ENCODE measurements at places on chromosomes 6 and 20.

DNA sequence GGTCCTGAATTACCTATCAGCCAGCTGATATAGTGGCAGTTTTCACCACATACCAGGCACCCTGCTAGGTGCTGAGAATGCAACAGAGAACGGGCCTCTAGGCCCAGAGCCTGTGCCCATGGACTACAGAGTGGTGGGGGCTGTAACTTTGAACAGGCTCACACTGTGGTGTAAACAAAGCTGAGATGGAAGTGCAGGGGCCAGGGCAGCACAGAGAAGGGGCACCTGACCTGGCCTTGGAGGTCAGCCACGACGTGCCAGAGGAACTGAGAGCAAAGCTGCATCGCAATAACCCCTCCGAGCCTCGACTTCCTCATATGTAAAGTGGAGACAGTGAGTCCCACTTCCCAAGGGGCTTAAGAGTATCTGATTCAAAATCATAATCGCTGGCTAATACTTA, 105.8 kb downstream of the MAFB start:
- DNase-seq, result no peak

DNA sequence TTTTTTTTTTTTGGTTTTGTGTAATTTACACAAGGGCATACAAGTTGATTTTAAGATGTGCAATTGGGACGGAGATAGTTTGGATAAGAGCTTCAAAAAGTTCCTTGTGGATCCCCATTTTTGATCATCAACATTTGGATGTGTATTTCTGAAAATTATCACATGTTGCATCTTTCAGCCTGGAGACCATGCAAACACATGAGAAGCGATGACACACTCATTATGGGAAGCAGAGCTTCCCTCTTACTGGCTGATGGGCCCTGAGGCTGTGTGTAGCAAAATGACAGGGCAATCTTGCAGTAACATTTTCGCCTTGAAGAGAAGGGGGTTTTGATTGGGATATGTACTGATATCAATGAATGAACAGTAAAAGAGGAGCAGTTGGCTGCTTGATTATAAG, 22.0 kb upstream of the RIPK1 start:
- DNase-seq, result no peak

DNA sequence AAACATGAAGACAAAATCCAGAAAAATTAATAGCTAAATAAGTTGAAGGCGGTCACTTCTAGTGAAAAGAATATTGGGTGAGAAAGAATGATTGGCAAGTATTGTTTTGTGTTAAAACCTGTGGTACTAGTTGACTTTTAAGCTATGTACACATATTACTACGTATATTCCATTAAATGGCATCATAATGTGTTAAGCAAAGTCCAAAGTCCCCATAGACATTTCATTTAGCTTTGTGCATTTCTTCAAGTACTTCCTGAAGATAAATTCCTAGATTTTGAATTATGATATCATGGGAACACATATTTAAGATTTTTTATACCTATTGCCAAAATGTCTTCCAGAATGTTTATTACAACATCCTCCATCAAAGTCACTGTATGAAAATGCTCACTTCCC, 272.7 kb upstream of the IRAK1BP1 start:
- no peak for DNase-seq

DNA sequence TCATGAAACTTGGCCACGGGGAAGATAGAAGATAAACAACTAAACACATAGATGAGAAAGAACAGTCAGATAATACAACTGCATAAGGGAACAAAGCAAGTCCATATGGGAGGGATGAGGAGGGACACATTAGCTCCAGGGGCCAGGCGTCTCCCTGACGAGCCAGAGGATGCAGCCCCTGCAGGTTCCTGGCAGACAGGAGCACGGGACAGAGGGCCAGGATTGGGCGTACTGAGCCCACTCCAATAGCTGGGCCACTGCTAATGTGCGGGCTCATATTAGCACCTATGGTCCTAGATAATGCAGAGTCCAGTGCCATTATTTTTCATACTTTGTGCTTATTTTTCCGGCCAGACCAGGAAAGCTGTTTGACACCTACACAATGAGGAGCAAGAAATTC, 182.9 kb downstream of the ANKRD60 start:
- no peak for DNase-seq

GRCh38 chr20:25087186-25087929, 5.4 kb upstream of the VSX1 start:
- no peak for DNase-seq

DNA sequence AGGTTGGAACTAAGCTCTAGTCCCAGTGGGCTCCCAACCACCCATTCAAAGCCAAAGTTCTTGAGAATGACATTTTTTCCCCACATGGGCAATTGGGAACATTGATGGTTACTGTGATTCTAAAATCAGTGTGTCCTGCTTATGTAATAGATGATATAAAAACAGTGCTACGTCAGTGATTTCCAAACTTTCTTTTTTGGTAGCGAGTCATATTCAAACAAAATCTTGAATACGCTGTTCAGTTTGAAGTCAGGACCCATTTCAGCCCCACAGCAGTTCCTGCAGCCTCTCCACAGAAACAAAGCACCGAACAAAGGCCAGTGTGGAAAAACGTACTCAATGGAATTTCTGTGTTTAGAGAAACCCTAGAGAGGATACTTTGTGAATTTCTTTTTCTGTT, 170.0 kb upstream of the OLIG3 start:
- no peak for DNase-seq

GRCh38 chr6:81774542-81774941, 22.1 kb upstream of the TENT5A start:
- DNase-seq, result no peak

DNA sequence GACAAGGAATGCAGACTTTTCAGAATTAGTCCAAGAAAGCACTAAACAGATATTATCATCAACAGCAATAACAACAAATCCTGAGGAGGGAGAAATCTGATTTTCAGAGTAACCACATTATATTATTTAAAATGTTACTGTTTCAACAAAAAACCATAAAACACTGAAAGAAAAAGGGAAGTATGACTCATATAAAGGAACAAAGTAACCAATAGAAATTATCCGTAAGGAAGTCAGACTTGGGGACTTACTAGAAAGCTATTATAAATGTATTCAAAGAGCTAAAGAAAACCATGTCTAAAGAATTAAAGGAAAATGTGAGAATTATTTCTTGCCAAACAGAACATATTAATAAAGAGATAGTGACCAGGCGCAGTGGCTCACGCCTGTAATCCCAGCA, 98.1 kb downstream of the MYLK4 start:
- DNase-seq, result no peak

DNA sequence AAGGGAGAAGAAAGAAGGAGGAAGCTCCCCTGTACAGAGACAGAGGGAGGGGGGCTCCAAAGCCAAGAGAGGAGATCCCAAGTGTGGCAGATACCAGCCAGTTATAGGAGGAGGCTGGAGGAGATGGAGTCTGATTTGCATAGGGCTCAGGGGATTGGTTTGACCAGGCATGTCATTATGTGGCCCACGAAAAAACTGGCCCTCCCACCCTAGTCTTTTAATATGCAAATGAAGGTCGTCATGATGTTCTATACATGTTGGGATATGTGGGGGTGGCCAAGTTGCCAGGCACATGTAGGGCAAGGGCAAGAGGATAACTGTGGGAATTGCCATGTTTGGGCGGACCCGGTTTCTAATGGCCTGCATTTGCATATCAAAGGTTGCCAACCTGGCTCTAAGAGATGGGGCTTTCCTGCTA, 17.6 kb upstream of the ZFP64 start:
- DNase-seq, result no peak

- DNase-seq, result no peak
These were observed 22.1 kb upstream of the SNTA1 start for GRCh38 chr20:33465481-33466302.

DNA sequence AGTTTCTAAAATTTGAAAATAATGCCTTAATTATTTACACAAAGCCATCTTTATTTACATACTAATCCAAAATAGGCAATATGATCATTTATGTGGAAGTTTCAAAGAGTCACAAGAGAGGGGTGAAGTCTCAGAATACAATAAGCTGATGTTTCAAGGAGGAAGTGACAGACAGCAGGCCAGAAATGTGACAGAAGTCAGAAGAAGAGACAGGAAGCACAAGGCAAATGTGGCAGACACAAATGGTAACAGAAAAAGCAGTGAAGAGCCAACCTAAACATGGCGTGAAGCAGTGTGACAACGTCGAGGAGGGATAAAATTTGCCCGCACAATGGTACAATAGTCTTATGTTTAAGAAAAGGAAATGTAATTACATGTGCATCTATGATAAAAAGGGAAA, 59.8 kb downstream of the SHPRH start:
- no peak for DNase-seq

- no peak for DNase-seq
These were observed at the start of gene SLC22A16 for GRCh38 chr6:110476046-110476849. TSS of gene SLC22A16 (minus strand) at chr6:110476613. CDS start at chr6:110476574, 39 bp downstream.

- DNase-seq, result peak; percentile 19
These were observed 707.0 kb downstream of the EPM2A start for GRCh38 chr6:145028144-145028818.

DNA sequence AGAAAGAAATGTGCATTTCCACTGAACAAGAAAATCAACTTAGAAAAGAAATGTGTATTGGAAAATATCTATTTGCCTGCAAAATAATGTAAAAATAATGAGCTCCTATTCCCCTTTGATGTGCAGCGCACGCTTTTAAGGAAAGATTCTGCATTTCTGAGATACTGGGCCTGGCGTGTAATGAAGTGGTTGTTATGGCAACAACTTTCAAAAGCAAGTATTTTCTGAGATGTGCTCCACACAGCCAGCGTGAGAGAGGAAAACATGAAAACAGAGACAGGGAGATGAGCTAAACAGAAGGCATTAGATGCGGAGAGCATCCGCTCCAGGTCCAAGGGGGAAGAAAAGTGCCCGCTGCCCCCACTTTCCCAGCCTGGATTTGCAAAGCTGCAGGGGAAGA, 39.1 kb upstream of the GTSF1L start:
- DNase-seq, result no peak

- no peak for DNase-seq
These were observed 905 bp downstream of the RARS2 start for GRCh38 chr6:87588756-87589407.

DNA sequence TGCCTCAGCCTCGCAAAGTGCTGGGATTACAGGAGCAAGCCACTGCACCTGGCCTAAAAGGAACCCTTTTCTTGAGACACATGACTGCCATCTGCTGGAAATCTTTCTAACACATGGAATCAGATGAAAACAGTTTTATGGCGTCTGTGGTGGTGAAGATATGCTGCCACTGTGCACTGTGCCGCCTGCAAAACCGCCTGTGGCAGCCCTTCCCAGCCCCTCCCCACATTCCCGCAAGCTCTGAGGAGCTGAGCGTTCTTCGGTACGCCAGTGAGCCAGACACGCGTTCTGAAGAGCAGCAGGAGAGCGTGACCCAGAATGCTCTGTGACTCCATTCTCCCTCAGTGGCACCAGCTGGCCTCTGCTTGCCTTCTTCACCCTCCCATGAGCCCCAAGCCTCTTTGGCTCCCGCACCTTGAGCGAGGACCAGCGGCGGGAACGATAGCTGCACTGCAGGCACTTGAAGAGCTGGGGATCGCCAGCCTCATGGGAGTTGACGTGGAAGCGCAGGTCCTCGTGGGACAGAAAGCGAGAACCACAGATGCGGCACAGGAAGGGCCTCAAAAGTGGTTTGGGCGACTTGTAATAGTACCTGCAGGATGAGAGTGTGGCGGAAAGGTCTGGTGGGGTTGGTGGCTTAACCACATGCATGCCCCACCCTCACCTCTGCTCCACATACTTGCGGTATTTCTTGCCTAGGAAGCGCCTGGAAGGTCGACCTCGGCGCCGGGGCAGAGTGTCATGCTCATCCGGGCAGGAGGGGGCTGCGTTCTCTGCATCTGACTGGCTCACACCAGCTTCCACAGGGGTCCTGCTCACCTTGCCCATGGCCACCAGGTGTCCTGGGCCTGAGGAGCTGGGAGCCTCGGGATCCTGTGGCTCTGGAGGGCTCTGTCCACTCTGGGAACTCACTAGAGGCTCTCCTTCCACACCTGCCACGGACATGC, 8.7 kb downstream of the ZNF335 start:
- no peak for DNase-seq

GRCh38 chr20:7703551-7703961, 236.7 kb downstream of the HAO1 start:
- DNase-seq, result no peak

DNA sequence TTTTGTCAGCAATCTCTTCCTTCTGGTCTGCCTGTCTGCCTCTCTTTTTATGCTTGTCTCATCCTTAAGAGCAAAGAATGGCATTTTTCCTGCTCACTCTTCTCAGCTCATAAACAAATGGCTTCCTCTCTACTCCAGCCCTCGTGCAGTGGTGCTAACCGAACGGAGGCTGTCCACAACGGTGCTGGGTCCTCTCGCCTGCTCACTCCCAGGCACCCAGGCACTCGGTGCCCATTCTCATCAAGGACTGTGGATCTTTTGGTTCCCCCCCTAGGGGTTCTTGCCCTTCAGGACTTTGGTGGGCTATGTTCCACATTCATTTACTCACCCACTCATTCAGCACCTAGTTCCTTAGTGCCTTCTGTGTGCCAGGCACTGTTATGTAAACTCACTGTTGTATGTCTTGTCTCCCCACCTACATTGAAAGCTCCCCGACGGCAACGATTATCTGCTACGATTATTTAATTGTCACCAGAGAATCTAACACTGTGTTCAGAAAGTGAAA, 113.9 kb downstream of the FYN start:
- DNase-seq, result no peak

GRCh38 chr6:75458895-75459294, 34.7 kb downstream of the FILIP1 start:
- no peak for DNase-seq

GRCh38 chr20:56005389-56005715, at the start of gene CBLN4:
TSS of gene CBLN4 (minus strand) at chr20:56005519. CDS start at chr20:56004171, 1,348 bp downstream.
- no peak for DNase-seq

DNA sequence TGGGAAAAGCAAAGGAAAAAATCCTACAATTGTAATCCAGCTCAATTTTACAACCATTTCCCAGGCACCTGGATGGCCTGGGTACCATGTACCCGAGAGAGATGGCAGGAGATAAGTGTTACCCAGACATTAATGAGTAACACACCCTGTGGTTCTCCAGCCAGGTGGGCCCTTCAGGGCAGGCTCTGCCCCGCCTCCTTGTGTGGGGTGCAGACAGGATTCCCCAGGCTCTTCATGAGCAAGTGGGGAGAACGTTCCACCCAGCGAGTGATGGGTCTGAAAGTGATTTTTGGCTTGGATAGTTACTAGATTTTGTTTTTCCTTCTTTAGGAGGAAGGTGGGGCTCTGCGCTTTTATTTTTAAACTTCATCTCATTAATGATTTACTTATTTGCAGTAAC, 243.9 kb downstream of the TAF4 start:
- no peak for DNase-seq

- no peak for DNase-seq
These were observed 15.7 kb downstream of the PAQR8 start for GRCh38 chr6:52377538-52378221.

DNA sequence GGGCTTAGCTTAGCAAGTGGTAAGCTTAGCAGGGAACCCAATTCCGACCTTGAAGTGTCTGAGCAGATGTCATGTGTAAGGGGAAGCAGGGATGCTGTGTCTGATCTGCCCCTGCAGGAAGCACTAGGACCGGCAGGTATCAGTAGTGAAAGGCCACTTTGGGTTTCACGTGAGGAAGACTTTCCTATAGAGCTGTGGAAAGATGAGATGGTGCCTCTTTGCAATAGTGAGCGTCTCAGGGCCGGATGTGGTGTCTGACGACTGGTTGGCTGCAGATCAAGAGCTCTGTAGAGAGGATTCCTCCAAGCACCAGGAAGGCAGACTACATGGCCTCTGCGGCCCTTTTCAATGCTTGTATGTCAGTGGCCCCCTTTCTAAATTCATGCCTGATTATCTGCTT, 98.3 kb downstream of the TIAM2 start:
- no peak for DNase-seq

All from hepatic stellate cell (primary cell).